Islet precursor cell (in vitro differentiated cells): ENCODE measurements at places on chromosomes 16 and 17.

- DNase-seq = no peak
These were observed 137.2 kb downstream of the AHSP start for GRCh38 chr16:31664683-31665482.

GRCh38 chr17:9268546-9268945 is 247.2 kb downstream of the NTN1 start:
- peak; percentile 54 for DNase-seq

- no peak for DNase-seq
These were observed 40.8 kb downstream of the SPOP start for GRCh38 chr17:49637050-49637449.

GRCh38 chr16:48157794-48158193 is 2.0 kb upstream of the ABCC12 start:
- no peak for DNase-seq

DNA sequence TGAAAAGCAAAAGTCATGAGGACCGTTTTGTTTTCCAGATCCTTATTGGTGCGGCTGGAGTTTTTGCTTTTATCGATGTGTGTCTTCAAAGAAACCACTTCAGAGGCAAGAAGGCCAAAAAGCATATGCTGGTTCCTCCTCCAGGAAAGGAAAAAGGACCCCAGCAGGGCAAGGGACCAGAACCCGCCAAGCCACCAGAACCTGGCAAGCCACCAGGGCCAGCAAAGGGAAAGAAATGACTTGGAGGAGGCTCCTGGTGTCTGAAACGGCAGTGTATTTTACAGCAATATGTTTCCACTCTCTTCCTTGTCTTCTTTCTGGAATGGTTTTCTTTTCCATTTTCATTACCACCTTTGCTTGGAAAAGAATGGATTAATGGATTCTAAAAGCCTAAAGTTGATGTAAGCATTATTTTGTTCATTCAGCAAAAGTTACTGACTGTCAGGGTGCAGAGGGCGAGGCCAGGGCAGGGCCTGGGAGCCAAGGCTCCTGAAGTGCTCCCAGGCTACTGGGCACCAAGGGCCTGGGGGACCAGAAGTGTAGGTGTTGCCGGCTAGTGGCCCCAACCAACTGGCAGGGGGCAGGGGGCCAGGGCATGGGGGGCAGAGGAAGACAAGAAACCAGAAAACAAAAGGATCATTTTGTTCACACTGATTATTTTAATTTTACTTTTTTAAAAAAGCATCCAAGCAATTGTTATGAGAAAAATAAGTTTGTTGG is 8.8 kb downstream of the CMTM2 start:
- peak; percentile 17 for DNase-seq

DNA sequence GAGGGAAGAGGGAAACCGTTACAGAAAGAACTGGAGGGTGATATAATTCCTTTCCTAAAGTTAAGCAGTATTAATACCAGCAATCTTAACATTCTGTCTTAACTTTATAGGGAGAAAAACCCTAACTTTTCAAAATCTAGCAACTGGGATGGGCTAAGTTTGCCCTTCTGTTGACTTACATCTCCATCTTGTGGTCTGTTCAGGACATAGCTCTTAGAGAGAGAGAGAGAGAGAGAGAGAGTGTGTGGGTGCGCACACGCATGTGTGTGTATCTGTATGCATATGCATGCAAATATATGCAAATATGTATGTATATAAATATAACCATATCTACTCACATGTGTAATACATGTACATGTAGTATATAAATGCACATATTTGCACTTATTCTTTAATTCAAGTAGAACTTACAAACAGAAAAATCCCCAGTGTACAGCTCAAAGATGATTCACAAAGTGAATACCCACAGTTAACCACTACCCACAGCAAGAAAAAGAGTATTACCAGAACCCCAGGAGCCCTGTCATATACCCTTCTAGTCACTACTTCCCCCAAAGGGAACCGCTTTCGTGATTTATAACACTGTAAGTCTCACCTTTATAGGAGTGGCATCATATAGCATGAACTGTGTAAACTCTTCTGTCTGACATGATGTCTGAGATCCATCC is 46.5 kb downstream of the STX8 start:
- DNase-seq = no peak

DNA sequence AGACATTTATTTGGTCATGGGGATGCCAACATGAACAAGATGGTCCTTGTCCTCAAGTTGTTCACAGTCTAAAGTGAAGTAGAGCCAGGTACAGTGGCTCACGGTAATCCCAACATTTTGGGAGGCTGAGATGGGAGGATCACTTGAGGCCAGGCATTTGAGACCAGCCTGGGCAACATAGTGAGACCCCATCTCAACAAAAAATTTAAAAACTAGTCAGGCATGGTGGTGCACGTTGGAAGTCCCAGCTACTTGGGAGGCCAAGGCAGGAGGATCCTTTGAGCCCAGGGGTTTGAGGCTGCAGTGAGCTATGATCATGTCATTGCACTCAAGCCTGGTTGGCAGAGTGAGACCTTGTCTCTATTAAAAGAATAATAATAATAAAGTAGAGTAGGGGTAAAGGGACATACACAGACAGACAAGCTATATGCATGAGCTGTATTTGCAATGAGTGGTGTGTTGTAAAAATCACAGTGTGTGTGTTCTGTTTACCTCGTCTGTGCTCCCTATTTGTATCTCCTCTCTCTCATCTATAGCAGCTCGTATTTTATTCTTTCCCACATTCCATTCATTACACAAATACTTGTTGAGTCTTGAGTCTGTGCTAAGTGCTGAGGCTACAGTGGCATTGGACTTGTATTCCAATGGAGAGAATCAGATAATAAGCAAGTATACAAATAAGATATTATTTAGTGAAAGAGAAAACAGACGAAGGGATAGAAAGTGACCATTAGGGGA is 73.9 kb upstream of the DHX40 start:
- no peak for DNase-seq

DNA sequence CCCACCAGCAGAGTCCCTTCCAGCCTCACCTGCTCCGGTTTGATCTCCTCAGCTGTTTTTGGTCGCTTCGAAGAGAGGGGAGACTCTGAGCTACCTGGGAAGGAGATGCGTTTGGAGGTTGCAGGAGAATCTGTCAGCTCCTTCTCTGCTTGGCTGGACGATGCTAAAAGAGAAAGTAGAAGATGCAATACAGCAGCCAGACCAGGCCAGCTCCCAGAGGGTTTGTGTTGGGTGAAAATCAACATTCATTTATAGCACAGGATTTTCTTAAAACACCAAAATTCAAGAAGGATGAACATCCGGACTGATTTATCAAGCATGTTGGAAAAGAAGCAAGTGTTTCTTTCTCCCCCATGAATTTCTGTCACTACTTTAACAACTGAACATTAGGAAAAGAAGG is 236.1 kb downstream of the ZFHX3 start:
- DNase-seq = no peak

DNA sequence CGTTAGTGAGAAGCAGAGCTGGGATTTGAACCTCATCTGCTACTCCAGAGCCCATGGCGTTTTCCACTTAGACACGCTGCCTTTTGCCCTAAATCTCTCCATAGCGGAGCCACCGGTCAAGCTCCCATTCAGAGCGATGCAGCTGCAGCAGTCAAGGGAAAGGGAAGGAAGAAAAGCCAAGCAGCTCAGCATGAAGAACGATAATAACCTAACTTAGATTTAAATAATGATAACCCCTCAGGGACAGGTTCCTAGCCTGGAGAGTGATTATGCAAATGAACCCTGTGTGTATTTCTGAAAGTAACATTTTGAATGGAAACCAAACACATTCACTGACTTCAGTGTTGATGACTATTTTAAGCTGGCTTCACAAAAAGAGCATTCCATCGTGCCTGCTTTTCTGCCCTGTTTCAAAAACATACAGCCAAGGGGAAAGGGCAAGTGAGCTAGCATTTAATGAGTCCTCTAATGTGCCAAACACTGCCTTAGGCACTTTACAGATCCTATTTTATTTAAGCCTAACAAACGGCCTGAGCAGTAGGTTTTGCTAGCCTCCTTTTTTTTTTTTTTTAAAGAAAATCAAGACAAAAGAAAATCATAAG is 798.3 kb downstream of the CDH8 start:
- no peak for DNase-seq

- no peak for DNase-seq
These were observed 3.4 kb downstream of the MAP3K14 start for GRCh38 chr17:45313421-45313771.

- DNase-seq = peak; percentile 63
These were observed 743 bp upstream of the ARMC7 start for GRCh38 chr17:75109046-75109406.

GRCh38 chr16:87499189-87499486 is 6.3 kb upstream of the ZCCHC14 start:
- peak; percentile 25 for DNase-seq

GRCh38 chr17:7439462-7440112 is at the start of gene FGF11:
Gene FGF11, plus strand, starts transcription at chr17:7439512. Its CDS starts 109 bp downstream, at chr17:7439621.
- DNase-seq = peak; percentile 75

GRCh38 chr16:15817446-15817845 is 39.4 kb downstream of the MYH11 start:
- DNase-seq = no peak

- DNase-seq = peak; percentile 54
These were observed 14.2 kb downstream of the CRYM start for GRCh38 chr16:21263640-21264570.

GRCh38 chr17:16480995-16481394 is 11.0 kb downstream of the LRRC75A start:
- no peak for DNase-seq

GRCh38 chr17:17818088-17818526 is 18.7 kb downstream of the SREBF1 start:
- DNase-seq = no peak

GRCh38 chr17:11293480-11293879 is 52.5 kb downstream of the SHISA6 start:
- no peak for DNase-seq
